ENCODE measurements at places on chromosomes 12 and 14.

GRCh38 chr14:74754157-74754556 is 9.0 kb upstream of the YLPM1 start:
- no peak for DNase-seq

DNA sequence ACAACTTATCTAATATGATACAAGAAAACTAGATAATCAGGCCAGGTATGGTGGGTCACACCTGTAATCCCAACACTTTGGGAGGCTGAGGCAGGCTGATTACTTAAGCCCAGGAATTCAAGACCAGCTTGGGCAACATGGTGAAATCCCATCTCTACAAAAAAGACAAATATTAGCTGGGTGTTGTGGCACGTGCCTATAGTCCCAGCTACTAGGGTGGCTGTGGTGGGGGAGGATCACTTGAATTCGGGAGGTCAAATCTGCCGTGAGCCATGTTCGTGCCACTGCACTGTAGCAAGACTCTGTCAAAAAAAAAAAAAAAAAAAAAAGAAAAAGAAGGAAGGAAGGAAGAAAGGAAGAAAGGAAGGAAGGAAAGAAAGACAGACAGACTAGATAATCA is 27.0 kb downstream of the ZCRB1 start:
- no peak for DNase-seq

- no peak for DNase-seq
Measured at GRCh38 chr12:102435827-102436436, 44.4 kb downstream of the IGF1 start.

GRCh38 chr12:88238406-88238805 is 96.3 kb downstream of the TMTC3 start:
- DNase-seq, result no peak

GRCh38 chr12:93166541-93167307 is 211.0 kb upstream of the NUDT4 start:
- DNase-seq, result no peak

DNA sequence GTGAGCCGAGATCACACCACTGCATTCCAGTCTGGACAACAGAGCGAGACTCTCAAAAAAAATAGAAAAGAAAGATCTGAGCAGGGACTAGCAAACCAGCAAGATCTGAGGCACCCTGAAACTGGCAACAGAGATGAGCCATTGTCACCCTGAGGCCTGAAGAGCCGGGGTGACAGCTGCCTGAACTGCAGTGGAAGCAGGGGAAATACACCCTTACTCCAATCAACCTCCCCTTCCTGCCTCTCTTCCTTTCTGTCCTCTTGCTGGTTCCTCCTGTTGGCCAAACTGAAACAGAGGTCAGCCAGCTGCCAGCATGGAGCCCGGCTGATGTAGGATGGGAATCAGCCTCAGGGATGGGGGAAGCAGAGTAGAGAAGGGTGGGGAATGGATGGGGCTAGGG is 192.0 kb downstream of the CHST11 start:
- DNase-seq, result no peak

All from activated T-helper 9 cell treated with anti-CD3 and anti-CD28 coated beads, Interleukin-2, amount 50 U/mL, for 16 hours (primary cell).